Epithelial cell of esophagus (primary cell): ENCODE measurements at places on chromosomes 16 and 17.

DNA sequence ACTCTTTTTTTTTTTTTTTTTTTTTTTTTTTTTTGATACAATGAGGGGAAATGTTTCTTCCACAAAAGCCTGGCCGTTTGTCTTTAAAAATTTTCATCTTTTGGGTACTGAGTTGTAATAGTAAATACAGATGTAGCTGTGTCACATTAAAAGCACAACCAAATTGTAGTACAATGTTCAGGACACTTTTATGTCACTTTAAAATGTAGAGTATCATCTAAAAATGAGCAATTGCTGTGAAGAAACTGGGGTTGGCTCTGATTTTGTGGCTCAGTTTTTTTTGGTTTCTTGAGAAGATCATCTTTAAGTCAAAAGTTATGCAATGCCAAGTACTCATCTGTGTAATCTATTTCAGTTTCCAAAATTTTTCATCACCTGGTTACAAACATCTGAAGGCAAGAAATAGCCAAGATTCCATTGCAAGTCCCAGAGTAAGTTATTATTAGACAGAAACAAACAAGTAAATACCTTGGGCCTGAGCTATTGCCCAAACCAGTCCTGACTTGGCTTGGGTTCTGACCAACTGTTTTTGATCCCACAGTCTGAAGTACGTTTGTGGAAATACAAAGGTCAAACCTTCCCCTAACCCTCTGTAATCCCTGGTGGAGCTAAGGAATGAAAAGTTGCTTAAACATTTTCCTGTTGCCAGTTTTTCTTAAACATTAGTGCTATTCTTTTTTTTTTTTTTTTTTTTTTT lies 717.2 kb downstream of the WWOX start:
- DNase-seq = peak; percentile 0

- DNase-seq = no peak
Measured at GRCh38 chr16:7731141-7731540, 398.5 kb downstream of the RBFOX1 start.

GRCh38 chr17:49382556-49382955 lies 20.5 kb upstream of the ZNF652 start:
- DNase-seq = no peak

DNA sequence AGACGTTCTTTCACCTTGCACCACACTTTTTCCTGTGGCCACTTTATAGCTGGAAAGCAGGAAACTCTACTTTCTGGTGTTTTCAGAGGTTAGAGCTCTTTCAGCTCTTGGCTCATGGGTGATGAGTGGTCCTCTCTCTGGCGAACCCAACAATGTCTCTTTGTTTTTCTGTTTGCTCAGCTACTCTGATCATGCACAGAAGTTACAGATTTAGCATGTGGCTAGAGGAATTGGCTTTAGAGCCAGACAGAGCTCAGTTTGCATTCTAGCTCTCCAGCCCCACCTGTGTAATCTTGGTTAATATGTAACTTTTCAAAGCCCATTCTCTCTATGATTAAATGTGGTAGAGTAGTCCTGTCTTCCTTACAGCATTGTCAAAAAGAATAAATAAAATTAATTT lies 225.2 kb downstream of the HAPSTR1 start:
- DNase-seq = no peak

DNA sequence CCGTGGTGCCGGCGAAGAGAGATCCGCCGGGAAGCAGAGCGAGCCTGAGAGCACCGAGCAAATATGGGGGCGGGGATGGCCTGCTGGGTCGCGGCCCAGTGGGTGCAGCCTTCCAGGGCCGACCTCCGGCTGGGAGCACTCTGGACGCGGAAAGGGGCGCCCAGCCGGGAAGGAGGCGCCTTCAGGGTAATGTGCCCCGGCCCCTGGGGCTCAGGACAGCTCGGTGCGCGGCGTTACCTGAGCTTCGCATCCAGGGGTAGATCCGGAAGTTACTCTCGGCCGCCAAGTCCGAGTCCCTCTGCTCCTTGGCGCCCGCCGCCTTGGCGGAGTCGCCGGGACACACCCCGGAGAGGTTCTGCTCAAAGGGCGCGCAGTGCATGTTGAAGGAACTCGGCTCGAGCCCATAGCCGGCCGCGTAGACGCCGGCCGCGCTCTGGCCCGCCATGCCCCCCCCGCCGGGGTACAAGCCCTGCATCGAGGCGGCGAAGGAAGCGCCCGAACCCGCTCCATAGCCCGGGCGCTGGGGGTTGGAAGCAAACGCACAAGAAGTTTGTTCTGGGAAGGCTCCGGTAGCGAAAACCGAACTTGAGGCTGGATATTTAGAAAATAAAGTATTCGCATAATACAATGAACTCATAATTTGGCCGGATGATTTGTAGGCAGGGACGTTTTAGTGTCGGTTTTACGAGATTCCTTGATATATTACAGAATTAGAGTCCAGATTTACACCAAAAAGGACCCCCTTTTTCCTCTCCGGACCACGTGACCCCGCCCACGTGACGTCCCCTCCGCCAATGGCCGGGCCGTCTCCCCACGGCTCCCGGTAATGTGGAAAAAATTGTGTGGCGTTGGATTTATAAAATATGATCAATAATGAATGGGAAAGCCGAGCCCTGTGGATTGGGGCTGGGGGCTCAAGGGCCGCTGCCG lies at the start of gene HOXB7:
Gene HOXB7, minus strand, starts transcription at position 736 of the 930 bp plus-strand sequence. Its CDS starts 99 bp downstream, at position 637.
- no peak for DNase-seq
